Lower lobe of right lung (tissue), 2 donors: ENCODE measurements at places on chromosomes 2 and 18. TPM values are rescaled to one million over a fixed set of nuclear protein-coding genes. Genes with fewer than 3 reads are reported as not detected.

NT5C1B gene
- not detected for total RNA-seq

LYG2 gene
- total RNA-seq, result not detected

DAPL1 gene
- total RNA-seq, result not detected

ST6GAL2 gene
- total RNA-seq, result 0.92 TPM

CKAP2L gene
- 1.3 TPM for total RNA-seq

SLC5A6 gene
- 20.8 TPM for total RNA-seq

RNU2-63P gene
- not detected for total RNA-seq

LONRF2 gene
- total RNA-seq, result 2.1 TPM

IGFBP2 gene
- 37.7 TPM for total RNA-seq

FAP gene
- 3.4 TPM for total RNA-seq

BOLL gene
- total RNA-seq, result not detected

HADHA gene
- 130 TPM for total RNA-seq

MALL gene
- 82.7 TPM for total RNA-seq

DOK1 gene
- 38.4 TPM for total RNA-seq

BUB1 gene
- total RNA-seq, result 4.8 TPM

CNRIP1 gene
- total RNA-seq, result 20.8 TPM

IMPACT gene
- total RNA-seq, result 25.6 TPM
